ENCODE measurements at places on chromosomes 11 and 22.

DNA sequence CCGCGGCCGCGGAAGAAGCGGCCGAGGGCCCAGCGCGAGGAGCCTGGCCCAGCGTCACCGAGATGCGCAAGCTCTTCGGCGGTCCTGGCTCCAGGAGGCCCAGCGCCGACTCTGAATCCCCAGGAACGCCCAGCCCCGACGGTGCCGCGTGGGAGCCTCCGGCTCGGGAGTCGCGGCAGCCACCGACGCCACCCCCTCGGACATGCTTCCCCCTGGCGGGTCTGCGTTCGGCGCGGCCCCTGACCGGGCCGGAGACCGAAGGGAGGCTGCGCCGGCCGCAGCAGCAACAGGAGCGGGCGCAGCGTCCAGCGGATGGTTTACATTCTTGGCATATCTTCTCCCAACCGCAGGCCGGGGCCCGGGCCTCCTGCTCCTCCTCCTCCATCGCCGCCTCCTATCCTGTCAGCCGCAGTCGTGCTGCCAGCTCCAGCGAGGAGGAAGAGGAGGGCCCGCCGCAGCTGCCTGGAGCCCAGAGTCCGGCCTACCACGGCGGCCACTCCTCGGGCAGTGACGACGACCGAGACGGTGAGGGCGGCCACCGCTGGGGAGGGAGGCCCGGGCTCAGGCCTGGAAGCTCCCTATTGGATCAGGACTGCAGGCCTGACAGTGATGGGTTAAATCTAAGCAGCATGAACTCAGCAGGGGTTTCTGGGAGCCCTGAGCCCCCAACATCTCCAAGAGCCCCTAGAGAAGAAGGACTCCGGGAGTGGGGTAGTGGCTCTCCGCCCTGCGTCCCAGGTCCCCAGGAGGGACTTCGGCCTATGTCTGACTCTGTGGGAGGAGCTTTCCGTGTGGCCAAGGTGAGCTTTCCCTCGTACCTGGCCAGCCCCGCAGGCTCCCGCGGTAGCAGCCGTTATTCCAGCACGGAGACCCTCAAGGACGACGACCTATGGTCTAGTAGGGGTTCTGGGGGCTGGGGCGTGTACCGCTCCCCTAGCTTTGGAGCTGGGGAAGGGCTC lies 1.2 kb downstream of the ARHGEF17 start:
- DNase-seq: no peak

- DNase-seq: no peak
Observed at GRCh38 chr11:43941257-43941994, 1.0 kb upstream of the C11orf96 start.

- no peak for DNase-seq
Observed at GRCh38 chr11:133137939-133138338, 394.4 kb downstream of the OPCML start.

DNA sequence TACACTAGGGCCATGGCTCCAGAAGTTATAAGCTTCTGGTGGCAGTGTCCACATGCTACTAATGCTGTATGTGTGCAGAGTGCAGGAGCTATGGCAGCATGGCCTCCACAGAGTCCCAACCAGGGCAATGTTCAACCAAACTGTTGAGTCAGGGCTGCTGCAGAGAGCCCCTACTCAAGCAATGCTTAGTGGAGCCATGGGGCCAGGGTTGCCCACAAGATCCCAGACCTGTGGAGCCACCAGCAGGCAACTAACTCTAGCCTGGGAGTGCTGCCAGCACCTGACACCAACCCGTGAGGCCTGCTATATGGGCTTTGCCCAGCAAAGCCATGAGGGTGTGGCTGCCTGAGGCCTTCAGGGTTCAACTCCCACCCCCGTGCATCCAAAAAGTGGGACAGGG lies 655.2 kb downstream of the TBC1D22A start:
- no peak for DNase-seq

GRCh38 chr11:2690596-2691354 lies 9.0 kb downstream of the KCNQ1OT1 start:
- no peak for DNase-seq
